ENCODE measurements at places on chromosomes 12 and 14.

DNA sequence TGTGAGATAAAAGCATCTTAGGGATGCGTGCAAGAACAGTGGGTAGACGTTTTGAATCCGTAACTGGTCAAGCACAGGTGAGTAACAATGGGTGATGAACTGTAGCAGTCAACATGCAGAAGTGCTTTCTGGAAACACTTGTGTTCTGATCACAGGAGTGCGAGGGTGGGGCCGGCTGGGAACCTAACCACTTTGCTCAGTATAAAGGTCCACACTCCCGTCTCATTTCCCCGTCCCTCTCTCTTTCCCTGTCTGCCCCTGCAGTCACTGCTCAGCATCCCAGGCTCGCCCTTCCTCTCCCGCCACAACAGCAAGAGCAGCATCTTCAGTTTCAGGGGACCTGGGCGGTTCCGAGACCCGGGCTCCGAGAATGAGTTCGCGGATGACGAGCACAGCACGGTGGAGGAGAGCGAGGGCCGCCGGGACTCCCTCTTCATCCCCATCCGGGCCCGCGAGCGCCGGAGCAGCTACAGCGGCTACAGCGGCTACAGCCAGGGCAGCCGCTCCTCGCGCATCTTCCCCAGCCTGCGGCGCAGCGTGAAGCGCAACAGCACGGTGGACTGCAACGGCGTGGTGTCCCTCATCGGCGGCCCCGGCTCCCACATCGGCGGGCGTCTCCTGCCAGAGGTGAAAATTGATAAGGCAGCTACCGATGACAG lies 127.1 kb downstream of the FIGNL2 start:
- no peak for DNase-seq

DNA sequence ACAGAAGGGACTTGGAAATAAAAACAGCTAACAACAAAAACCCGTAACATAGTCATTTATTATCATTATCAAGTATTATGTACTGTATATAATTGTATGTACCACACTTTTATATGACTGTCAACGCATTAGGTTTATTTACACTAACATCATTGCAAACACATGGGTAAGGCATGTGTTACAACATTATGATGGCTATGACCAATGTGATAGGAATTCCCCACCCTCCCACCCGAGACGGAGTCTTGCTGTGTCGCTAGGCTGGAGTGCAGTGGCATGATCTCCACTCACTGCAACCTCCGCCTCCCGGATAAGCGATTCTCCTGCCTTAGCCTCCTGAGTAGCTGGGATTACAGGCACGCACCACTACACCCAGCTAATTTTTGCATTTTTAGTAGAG lies 82.6 kb downstream of the ERC1 start:
- DNase-seq = no peak

DNA sequence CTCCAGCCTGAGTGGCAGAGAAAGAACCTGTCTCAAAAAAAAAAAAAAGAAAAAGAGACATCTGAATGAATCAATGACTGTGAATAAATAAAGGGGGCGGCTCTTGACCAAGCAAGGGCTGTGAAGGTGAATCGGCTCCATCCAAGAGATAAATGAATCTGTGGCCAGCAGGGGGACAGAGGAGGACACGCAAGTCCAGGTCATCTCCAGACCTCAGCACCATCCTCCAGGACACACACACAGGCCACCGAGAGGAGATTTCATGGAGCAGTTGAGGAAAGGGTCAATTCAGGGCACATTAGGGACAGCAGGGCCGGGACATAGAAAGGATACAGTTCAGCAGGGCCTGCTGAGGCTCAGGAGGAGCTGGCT lies 21.6 kb downstream of the TRPV4 start:
- no peak for DNase-seq

- no peak for DNase-seq
These were observed 15.2 kb downstream of the RFX4 start for GRCh38 chr12:106598003-106598402.

- DNase-seq = no peak
These were observed 183.7 kb upstream of the DIO2 start for GRCh38 chr14:80395031-80395430.

DNA sequence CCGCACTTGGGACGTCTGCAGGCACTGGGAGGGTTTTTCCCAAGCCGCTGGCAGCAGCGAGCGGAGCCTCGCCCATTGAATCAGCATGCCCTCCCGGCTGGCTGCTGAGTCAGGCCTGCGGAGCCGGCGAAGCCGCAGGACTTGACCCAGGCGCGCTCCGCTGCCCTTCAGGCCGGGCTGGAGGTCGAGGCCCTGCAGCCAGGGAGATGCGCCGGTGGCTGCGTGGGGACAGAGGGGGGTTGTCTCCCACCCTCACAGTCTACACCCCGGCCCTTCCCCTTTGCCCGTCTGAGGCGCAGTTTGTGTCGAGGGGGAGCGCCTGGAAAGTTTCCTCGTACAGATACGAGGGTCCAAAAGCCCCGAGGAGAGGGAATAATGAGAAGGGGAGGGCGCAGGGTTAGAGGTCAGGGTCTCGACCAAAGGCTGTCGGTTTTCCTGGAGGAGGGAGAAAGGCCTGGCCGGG lies 759 bp upstream of the KLC1 start:
- peak; percentile 81 for DNase-seq

DNA sequence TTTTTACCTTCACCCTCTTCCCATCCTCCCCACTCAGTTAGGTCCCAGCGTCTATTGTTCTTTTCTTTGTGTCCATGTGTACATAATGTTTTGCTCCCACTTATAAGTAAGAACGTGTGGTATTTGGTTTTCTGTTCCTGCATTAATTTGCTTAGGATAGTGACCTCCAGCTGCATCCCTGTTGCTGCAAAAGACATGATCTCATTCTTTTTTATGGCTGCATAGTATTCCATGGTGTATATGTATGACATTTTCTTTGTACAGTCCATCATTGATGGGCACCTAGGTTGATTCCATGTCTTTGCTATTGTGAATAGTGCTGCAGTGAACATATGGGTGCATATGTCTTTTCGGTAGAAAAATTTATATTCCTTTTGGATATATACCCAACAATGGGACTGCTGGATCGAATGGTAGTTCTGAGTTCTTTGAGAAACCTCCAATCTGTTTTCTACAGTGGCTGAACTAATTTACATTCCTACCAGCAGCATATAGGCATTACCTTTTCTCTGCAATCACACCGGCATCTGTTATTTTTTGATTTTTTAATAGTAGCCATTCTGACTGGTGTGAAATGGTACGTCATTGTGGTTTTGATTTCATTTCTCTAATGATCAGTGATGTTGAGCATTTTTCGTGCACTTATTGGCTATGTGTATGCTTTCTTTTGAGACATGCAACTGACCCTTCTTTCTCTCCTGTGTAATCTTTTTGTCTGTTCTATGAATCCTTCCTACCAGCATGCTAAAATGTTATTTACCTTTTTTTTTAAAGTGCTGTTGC lies 279.7 kb upstream of the AMIGO2 start:
- DNase-seq = no peak

- DNase-seq = no peak
These were observed 59.2 kb downstream of the PPFIBP1 start for GRCh38 chr12:27583057-27583797.

DNA sequence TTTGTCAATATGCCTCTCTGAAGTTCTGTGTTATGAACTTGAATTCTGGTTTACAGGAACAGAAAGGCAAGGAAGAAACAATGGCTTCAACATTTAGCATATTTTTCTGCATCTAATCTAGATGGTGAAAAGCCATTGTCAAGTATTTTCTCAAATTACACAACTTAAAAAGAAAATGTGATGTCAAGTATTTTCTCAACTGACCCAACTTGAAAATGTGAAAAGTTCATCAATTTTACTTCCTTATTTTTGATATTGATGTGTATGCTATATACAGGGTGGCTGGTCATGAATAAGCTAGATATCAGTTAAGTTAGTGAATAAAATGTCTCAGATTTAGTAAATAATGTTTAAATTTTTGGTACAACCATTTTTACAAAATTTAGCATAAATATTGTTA lies 196.7 kb downstream of the ALX1 start:
- no peak for DNase-seq

DNA sequence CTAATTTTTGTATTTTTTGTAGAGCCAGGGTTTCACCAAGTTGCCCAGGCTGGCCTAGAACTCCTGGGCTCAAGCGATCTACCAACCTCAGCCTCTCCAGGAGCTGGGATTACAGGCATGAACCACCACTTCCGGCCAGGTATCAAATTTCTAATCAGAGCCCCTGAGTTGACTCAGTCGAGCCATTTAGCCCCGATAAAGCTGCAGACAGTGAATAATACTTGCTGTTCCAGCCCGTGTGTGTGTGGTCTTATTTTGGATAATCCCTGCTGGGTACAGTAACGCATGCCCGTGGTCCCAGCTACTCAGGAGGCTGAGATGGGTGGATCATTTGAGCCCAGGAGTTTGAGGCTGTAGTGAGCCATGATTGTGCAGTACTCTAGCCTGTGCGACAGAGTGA lies 57.0 kb downstream of the TEAD4 start:
- DNase-seq = no peak

- DNase-seq = no peak
These were observed at the start of gene CCDC85C for GRCh38 chr14:99603471-99604277. CCDC85C (minus strand) TSS chr14:99604207; CDS start chr14:99603959, 248 bp downstream.

GRCh38 chr14:58166005-58166983 lies 14.3 kb upstream of the ARMH4 start:
- DNase-seq = peak; percentile 84

DNA sequence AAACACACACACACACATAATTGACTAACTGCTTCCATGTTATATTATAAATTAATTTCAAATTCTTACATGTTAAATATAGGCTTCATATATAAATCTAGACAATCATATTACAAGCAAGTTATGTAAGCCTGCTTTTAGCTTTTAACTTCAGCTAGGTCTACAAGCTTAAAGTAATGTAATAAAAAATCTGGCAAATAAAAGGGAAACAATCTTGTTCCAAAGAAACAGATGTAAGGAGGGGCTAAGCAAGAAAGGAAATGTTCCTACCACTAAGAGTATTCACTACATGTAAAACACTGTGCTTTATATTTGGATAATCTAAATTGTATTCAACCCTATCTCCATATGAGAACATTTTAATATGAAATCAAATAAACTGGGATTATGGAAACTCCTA lies 110.4 kb downstream of the SLC6A15 start:
- no peak for DNase-seq

- DNase-seq = no peak
These were observed 213.3 kb upstream of the CLEC14A start for GRCh38 chr14:38469156-38469555.

- no peak for DNase-seq
These were observed 210.4 kb upstream of the NUDT4 start for GRCh38 chr12:93167331-93167730.

GRCh38 chr12:30961030-30961429 lies 34.5 kb downstream of the TSPAN11 start:
- no peak for DNase-seq

GRCh38 chr12:38587594-38587993 lies 271.0 kb downstream of the ALG10B start:
- no peak for DNase-seq

- DNase-seq = peak; percentile 55
These were observed 18.9 kb downstream of the ABCB9 start for GRCh38 chr12:122947352-122947792.

GRCh38 chr12:41496009-41496408 lies 307.9 kb downstream of the PDZRN4 start:
- DNase-seq = no peak

DNA sequence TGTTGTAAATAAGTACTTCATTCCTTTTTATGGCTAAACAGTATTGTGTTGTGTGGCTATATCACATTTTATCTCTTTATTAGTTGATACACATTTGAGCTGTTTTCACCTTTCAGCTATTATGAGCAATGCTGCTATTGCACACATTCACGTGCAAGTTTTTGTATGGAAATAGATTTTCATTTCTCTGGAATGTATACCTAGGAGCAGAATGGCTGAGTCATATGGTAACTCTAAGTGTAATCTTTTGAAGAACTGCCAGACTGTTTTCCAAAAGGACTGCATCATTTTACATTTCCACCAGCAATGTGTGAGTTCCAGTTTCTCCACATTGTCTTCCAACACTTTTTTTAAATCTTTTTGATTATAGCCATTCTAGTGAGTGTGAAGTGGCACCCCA lies 134.0 kb downstream of the SRGAP1 start:
- DNase-seq = no peak

GRCh38 chr14:95463171-95463901 lies 53.1 kb downstream of the SYNE3 start:
- DNase-seq = peak; percentile 44

GRCh38 chr12:123483602-123484248 lies 25.8 kb downstream of the SNRNP35 start:
- DNase-seq = no peak

DNA sequence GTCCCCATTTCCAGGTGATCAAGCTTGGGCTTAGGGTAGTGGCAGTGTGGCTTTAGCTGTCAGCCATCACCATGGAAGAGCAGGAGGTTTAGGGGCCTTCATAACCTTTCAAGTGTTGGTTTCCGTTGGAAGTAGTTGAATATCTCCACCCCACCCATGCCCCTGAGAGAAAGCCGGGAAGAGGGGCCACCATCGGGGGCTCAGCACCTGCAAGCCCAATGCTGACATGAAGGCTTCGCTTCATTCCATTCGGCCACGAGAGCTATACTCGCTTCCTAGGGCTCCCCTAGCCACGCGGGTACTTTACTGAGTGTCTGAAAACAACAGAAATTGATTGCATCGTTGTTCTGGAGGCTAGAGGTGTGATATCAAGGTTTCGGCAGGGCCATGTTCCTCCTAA lies 234.8 kb downstream of the ZFP36L1 start:
- no peak for DNase-seq

- DNase-seq = no peak
These were observed 261.4 kb downstream of the DIO2 start for GRCh38 chr14:79949906-79950305.

DNA sequence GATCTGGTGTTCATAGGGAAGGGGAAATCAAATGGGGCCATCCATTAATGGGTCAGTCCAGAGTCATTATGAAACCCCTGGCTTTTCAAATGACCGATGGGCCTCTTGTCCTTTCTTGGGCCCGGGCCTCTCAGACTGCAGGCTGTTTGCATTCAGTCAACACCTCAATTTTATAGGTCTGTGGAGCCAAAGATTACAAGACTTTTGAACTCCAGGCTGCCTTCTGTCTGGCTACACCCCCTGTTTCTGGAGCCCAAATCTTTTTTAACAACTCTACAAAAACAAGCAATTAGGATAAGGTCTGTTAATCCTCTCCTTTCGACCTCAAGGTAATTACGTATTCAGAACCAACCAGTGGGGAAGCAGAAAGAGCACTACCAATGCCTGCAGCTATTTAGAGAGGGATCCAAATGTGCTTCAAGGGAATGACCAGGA lies 35.6 kb downstream of the DUSP6 start:
- no peak for DNase-seq

DNA sequence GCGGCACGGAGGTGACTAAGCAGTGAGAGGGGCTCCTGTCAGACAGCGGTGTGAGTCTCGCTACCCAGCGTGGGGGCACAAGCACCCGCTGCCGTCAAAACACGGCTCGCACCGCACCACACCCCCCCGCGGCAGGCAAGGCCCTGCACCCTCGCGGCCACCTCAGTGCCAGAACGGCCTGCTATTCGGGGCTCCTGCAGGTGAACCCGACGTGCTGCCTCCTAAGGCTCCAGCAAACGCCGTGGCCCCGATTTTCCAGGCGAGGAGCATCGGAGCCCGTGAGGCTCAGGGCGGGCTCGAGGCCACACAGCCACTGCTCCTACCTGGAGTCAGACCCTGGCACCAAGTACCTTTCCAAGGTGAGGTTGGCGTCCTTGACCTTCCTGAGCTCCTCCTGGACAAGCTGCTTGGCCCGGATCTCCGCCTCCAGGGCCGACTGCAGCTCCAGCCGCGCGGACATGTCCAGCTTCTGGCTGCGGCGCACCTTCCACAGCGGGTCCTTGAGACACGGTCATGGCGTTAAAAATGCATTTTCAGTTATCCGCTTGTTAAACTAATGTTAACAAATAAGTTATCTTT lies 41.8 kb downstream of the AMN start:
- no peak for DNase-seq
